ENCODE measurements at places on chromosomes 16 and 17.

- no peak for DNase-seq
Observed at GRCh38 chr16:57503366-57503765, 17.1 kb upstream of the DOK4 start.

DNA sequence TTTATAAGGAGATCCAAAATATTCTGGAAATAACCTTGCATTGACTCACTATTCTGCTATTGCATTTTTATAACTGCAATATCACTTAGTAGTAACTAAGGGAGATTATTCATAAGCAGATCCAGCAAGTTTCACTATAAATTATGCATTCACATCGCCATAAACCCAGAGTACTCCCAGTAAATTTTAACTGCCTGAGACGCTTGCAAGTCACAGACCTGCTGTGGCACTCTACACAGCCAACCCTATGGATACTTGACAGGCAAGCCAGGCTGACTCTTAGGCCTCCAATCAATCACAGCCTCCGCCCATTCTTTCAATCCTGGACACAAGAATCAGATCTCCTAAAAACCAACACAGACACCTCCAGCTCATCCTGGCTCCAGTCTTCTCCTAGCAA is 28.2 kb downstream of the USP31 start:
- no peak for DNase-seq

- DNase-seq, result no peak
Observed at GRCh38 chr16:85917959-85918358, 19.0 kb downstream of the IRF8 start.

DNA sequence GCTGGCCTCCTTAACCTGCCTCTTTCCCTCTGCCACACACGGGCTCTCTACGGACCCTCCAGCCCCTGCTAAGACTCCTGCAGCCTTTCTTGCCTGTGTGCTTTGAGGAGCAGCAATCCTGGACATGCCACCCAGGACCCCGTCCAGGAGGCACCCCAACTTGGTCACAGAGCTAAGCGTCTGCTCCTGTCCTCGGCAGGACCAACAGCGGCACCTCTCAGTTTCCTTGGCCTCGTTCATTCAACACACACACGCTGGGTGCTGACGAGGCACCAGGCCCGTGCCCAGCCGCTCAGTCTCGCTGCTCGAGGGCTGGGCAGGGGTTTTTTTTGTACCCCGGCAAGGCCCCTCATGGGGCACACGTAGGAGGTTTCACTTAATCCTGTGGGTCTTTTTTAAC is 15.2 kb downstream of the RPH3AL start:
- DNase-seq, result no peak

- no peak for DNase-seq
Observed at GRCh38 chr16:72203401-72203800, 31.4 kb upstream of the PMFBP1 start.

DNA sequence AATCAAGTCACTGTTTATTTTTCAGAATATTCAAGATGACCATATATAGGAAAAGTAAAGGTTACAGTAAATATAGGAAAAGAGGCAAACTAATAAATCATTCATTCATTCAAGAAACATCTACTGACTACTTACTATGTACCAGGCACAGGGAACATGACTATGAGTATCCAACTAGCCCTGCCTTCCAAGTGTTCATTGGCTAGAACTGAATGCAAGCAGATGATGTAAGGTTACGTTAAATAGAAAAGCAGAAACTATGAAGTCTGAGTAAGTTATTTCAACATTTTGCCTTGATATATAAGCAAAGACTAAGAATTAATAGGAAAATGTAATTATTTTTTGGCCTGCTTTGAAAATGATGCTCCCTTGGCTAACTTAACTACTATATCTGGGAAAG is 36.7 kb downstream of the SPAG9 start:
- no peak for DNase-seq

GRCh38 chr16:85447693-85448313 is 165.3 kb upstream of the GSE1 start:
- DNase-seq, result no peak
